RPMI7951 (cell line): ENCODE measurements at places on chromosomes 6 and 20.
A peak's percentile ranks its signal among the peaks of the same experiment; 100 is the strongest.

DNA sequence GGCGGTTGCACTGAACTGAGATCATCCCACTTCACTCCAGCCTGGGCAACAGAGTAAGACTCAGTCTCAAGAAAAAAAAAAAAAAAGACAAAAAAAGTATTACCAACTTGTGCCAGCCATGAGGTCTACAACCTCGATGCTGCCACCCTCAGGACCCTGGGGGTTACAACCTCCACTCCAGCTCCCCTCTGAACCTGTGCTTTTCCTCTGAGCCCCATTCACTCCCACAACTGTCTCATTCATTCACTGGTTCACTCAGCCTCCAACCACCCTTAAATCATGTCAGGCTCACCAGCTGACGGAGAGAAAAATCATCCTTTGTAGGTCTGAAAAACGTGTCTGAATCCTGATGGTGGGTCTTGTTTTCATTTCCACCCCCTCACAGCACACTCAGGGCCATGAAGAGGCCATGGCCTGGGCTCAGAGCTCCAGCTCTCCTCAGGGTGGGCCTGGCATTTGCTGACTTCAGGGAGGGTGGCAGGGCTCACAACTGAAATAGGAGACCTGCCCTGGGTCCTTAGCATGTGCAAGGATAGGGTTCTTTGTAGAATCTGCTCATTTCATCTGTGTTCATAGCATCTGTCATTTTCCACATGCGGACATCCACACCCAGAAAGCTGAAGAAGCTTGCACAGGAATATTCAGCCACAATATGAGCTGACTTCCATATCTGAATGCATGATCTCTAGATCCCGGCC, 1.9 kb upstream of the ULBP1 start:
- DNase-seq = peak; percentile 17

DNA sequence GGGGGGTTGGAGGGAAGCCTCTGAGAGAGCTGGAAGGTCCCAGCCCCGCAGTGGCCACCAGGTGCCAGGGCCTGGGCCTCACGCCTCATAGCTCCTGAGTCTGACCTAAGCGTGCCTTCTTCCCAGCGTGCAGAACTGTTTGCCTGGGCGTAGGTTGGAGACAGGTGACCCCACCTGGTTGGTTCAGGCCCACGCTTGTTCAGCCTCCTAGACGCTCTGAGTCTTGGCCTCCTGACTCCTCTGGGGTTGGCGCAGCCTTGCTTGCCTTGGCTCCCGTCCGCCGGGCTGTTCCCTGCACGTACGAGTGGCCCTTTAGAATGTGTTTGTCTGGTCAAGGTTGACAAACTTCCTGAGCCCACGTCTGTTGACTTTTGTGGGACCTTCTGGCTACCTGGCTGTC, 70.8 kb downstream of the EYA2 start:
- DNase-seq = no peak

DNA sequence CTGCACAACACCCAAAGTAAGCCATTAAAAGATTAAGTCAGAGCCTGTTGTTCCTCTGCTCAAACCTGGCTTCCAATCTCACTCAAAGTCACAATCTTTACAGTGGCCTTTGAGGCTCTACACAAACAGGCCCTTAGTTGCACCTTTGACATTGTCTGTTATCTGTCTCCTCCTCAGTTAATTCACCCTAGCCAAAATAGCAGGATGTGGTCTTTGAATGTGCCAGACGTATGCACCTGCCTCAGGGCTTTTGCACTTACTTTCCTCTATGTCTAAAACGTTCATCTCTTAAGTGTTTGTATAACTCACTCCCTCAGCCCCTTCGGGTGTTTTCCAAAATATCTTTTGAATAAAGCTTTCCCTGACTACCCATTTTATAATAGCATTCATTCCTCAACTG, 107.7 kb downstream of the EYA4 start:
- no peak for DNase-seq

DNA sequence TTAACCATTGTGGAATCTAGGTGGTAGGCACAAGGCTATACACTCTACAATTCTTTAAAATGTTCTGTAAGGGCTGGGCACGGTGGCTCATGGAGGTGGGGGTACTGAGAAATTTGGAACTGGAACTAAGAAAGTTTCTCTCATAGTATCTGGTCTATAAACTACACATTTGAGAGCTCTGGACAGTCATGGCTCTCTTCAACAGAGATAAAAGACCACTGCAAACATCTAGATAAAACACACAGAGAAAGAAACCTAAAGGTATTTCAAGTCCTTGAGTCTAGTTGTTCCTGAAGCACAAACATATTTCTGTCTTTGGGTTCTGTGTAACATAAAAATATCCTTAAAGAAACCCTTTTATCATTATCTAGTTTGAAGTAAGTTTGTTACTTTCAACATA, 35.2 kb downstream of the ILRUN start:
- DNase-seq = no peak

DNA sequence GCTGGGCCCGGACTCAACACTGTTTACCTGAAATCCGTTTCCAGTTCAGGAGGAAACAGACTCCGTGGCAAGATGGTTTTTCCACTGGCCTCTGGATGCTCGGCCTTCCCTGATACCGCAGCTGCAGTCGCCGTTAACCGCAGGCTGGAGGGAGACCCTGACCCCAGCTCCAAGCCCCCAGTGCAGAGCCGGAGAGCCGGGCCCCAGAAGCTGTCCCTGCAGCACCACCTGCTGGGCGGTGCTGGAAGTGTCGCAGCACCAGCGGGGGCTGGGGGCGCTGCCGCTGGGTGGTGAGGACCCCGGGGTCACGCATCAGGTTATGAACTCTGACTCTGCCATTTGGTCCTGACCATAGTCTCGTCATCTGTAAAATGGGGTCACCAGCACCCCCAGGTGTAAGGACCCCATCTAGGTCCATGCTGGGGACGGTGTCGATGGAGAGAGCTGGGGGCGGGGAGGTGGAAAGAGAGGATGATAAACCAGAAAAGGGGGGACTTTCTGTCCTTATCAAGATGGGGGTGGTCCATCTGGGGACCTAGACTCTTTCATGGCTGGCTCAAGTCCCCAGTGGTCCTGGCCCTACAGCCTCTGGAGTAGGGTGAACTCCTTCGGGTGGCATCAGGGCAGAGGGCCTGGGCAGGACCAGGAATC, 20.8 kb upstream of the CHRNA4 start:
- DNase-seq = no peak

- no peak for DNase-seq
Measured at GRCh38 chr6:134766497-134766896, 183.4 kb downstream of the ALDH8A1 start.

- DNase-seq = no peak
Measured at GRCh38 chr6:129112591-129112990, 229.7 kb downstream of the LAMA2 start.

GRCh38 chr6:168692193-168692914, 251.4 kb downstream of the SMOC2 start:
- no peak for DNase-seq

- DNase-seq = no peak
Measured at GRCh38 chr6:157608221-157609075, 214.6 kb upstream of the SNX9 start.

DNA sequence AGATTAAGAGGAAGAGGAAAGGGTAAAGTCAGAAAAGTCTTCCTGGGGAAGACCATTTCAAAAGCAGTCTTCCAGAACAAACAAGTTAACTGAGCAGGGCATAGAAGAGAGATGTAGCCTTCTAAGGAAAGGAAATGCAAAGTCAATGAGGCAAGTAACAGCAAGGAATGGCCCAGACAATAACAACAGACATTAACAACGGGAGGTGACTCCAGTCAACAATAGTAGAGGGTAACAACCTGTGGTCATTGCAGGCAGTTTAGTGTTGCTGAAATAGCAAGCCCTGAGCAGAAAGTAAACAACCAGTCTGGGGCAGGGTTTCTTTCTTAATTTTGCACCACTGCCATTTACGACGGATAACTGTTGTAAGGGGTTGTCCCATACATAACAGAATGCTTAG, 2.1 kb downstream of the MDN1 start:
- no peak for DNase-seq

DNA sequence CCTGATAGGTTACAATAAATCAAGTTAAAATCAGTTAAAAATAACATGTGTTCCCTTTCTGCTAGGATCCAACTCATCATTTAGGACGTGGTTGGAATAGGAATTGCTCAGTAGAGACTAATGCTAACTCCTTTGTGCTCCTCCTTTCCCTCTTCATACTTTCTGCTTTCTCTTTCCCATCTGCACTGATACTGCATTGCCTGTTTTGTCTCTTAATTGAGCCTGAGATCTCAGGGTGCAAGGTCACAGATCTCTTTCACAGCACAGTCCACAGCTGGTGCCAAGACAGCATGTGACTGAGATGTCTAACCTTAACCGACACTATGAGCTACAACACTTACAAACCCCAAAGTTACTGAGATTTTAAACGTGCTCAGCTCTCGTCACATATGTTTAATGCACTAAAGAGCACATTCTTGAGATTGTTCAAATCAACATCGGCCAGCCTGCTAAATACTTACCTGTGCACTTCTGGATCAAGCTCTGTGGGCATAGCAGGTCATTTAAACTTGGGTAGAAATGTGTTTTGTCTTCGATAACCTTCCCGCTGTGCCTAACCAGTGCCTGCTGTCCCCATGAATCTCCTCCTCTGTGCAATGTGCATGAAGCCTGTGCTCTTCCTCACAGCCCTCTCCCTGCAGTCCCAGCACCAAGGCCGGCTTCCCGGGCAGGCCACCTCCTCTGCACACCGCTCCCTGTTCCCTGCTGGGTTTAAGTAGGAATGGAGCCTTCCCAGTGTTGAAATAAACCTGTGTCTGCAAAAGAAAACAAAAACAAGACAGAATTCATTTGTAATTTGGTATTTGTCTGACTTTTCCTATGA, 39.6 kb upstream of the AFDN start:
- DNase-seq = no peak

- no peak for DNase-seq
Measured at GRCh38 chr20:35506179-35506578, 23.3 kb downstream of the C20orf173 start.

- DNase-seq = no peak
Measured at GRCh38 chr6:56372406-56372995, 125.1 kb upstream of the COL21A1 start.

DNA sequence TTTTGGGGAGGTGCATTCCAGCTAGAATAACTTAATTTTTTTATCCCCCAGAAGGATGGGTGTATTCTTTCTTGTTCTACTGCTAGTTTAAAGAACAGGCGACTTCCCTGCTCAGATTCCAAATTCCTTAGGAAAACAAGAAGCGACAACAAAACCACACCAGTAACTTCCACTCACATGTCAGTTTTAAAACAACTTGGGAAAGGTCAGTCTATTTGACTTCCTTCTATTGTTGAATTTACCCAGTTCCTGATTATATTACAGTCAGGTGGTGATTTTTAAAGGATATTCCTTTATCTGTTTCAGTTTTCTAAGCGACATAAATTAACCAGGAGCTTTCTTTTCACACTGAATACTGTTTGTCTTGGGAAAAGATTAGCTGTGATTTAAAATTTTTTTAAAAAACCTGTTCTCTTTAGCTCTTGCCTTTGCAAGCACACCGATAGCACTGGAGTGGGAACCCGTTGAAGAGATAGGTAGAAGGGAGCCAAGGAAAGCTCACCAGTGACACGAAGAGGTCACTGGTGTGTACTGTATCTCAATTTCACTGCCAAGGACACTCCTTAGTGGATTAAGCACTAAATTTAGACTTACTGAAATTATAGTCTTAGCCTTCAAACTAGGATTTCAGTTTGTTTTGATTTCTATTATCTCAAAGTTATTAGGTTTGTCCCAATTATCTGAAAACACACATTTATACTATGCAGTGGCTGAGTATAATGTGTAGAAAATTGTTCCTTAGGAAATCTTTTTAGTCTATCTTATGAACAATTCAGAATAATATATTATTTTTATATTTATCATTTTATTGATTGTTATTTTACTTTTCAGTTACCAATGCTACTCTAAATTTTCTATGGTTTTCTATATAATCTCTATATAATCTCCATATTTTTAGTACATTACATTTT, 22.3 kb downstream of the MARCKS start:
- peak; percentile 80 for DNase-seq

DNA sequence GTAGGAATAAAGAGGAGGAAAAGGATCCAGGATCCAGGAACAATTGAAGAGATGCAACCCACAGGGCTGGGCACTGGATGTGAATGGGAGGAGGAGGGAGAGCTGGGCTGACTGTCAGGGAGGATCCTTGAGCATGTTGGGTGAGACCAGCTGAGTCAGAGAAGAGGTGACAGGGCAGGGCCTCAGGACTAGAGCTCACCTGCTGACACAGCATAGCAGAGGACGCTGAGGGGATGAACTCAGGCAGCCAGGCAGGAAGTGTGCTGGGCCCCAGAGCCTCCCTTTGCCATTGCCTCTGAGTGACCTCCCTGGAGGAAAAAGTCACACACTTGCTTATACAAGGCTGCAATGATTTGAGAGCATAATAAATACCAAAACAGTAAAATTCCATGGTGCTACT, 72.3 kb downstream of the ZNF133 start:
- DNase-seq = no peak

DNA sequence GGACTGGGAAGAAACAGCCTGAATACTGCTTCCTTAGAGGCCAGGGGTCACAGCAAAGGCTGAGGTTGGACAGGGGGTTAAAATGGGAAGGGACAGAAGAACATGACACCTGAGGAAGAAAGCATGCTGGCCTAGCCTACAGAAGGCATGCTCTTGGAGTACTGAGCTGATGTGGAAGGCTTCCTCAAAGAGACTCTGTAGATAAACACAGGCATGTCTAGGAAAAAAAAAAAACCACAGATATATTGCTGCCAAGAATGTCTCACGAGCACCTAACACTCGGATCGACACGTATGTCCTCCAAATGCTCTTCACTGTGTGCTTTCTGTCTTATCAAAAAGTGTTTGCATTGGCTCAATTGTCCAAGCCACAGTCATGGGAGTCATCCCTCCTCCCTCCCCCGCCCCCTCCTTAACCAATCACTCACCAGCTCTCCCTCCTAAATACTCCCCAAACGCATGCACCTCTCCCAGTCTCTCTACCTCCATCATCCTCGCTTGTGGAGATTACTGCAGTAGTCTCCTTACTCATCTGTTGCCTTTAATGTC, 101.1 kb upstream of the LRFN2 start:
- DNase-seq = no peak

- DNase-seq = no peak
Measured at GRCh38 chr6:35489995-35490791, 6.7 kb downstream of the TEAD3 start.

GRCh38 chr20:44695674-44696300, 19.4 kb upstream of the CCN5 start:
- DNase-seq = no peak

GRCh38 chr6:115753446-115753845, 307.2 kb downstream of the FRK start:
- peak; percentile 55 for DNase-seq

GRCh38 chr20:37853823-37854375, 49.0 kb upstream of the VSTM2L start:
- no peak for DNase-seq

DNA sequence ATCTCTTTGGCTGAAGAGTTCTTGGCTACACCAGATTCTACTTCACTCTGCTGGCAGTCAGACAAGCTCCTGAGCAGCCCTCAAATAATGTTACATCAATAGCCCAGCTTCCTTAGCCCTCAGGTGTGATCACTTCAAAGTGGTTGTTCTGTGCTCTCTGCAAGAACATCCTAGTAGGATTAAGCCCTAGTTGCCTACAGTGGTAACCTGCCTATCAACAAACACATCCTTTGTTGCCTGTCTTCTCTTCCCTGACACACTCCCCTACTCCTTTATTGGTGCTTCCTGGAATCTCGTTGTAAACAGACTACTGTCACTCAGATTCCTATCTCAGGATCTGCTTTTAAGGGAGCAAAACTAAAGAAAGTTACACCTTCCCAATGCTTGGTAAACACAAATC, 45.1 kb upstream of the TASP1 start:
- DNase-seq = no peak
